SK-N-MC (cell line): ENCODE measurements at places on chromosomes 2 and 18.

GRCh38 chr2:235506291-235506996, 12.6 kb downstream of the AGAP1 start:
- no peak for DNase-seq

- DNase-seq: no peak
Measured at GRCh38 chr2:34401186-34401585, 802.1 kb upstream of the FAM98A start.

- DNase-seq: no peak
Measured at GRCh38 chr2:186691900-186692299, 2.0 kb upstream of the FAM171B start.

DNA sequence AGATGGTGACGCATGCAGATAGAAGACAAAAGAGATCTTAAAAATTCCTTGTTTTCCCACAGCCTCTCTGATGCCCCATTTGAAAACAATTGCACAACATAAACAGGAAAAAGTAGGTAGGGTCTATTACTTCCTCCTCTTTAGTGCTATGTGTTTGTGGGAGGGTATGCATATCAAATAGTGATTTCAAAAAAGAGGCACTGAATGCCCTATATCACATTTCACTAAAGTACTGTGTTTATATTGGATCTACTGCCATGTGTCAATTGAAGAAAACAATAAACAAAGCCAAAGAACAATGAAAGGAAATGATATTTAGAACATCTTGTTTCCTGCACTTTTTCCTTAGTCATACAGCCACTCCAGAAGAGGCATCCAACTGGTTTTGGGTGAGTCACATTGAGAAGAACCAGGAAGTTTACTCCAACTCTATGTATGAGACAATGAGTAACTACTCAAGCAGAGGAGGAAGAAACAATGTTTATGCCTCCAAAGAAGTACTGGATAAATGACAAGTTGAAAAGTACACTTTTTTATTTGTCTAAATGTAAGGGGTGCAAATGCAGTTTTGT, 583.6 kb downstream of the FBXO15 start:
- DNase-seq: no peak

DNA sequence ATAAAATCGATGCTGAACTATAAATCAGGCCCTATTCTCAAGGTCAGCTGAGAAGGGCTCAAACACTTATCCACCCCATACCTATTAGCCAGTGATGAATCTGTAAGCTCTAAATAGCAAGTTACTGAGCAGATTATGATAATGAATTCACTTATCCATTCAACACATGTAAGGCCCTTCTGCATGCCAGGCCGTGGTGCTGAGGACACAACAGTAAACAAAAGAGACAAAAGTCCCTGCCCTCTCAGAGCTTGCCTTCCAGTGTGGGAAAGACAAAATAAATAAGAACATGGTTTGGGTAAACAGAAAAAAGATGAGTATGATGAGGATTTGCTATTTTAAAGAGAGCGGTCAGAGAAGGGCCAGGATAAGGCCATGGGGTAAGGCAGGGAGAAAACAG, 11.7 kb downstream of the TTC32 start:
- DNase-seq: no peak
